ENCODE measurements at places on chromosomes 12 and 14. TPM values are rescaled to one million over a fixed set of nuclear protein-coding genes. Genes with fewer than 3 reads are reported as not detected.

DNA sequence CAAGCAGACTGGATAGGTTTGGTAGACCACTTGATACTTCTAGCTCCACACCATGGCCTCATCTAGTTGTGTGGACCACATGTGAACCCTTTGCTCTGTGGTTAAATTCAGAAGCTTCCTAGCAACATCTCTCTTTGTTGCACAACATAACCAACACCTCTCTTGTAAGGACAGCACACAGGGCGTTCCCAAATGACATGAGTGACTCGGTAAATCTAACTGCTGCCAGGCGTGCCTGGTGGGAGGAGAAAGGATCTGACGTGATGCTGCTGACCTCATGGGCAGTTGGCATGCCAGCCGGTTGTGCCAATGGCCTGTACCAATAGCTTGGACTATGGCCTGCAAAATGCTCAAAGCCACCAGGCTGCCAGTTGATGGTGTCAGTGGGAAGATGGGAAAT, 93.8 kb downstream of the CPSF2 start:
- H3K4me3 ChIP-seq: no peak overlapping the region
- no peaks in the 10 kb centered on the region for H3K36me3 ChIP-seq
- H3K27ac ChIP-seq: no peak overlapping the region

DNA sequence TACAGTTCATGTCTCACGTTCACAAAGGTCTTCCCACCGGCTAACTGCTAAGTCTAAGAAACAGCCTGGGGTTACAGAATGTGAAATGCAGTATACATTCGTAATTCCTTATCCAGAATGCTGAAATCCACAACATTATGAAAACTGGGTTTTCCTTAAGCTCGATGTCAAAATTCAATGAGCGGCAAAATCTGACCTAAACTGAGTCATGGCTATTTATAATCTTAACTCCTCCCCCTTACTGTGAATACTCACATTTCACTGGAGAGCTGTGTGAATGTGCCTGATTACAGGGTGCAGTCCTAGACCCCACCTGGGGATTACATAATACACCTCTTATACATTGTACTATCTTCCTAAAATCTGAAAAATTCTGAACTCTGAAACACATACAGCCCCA, 35.3 kb downstream of the STX2 start:
- H3K27me3 ChIP-seq: no peaks in the 10 kb centered on the region
- no peak overlapping the region for H3K4me3 ChIP-seq
- peaks cover 87% of the 10 kb centered on the region for H3K36me3 ChIP-seq

- H3K4me1 ChIP-seq: no peaks in the 10 kb centered on the region
- H3K36me3 ChIP-seq: no peaks in the 10 kb centered on the region
- H3K27me3 ChIP-seq: no peaks in the 10 kb centered on the region
- DNase-seq: no peak
These were observed 244.7 kb downstream of the MSRB3 start for GRCh38 chr12:65522956-65523860.

- no peak for DNase-seq
- no peak overlapping the region for H3K4me3 ChIP-seq
- no peaks in the 10 kb centered on the region for H3K36me3 ChIP-seq
- H3K4me1 ChIP-seq: no peaks in the 10 kb centered on the region
These were observed 172.8 kb downstream of the KTN1 start for GRCh38 chr14:55752580-55753390.

DNA sequence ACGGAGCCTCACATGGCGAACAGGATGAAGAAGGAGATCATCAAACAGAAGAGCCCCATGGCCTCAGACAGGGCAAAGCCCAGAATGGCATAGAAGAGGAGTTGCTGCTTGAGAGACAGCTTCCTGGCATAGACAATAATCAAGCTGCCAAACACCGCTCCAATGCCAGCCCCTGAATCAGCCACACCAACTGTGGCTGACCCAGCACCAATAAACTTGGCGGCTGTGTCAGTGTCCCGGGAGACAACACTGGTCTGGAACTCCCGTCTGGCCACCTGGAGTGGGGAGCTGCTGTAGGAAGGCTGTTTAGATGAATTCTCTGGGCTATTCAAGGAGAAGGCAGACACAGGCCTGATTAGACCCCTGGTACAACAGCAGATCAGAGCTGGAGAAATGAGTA, 100.1 kb downstream of the HEATR5A start:
- H3K36me3 ChIP-seq: peaks cover 21% of the 10 kb centered on the region
- H3K27ac ChIP-seq: no peak overlapping the region
- DNase-seq: no peak
- no peaks in the 10 kb centered on the region for H3K27me3 ChIP-seq
- H3K4me3 ChIP-seq: no peak overlapping the region
- no peaks in the 10 kb centered on the region for H3K4me1 ChIP-seq

- no peak for DNase-seq
- no peak overlapping the region for H3K4me3 ChIP-seq
- no peak overlapping the region for H3K27ac ChIP-seq
- H3K4me1 ChIP-seq: no peaks in the 10 kb centered on the region
- no peaks in the 10 kb centered on the region for H3K36me3 ChIP-seq
- no peaks in the 10 kb centered on the region for H3K27me3 ChIP-seq
These were observed 130.7 kb downstream of the OTOGL start for GRCh38 chr12:80230068-80230467.

DNA sequence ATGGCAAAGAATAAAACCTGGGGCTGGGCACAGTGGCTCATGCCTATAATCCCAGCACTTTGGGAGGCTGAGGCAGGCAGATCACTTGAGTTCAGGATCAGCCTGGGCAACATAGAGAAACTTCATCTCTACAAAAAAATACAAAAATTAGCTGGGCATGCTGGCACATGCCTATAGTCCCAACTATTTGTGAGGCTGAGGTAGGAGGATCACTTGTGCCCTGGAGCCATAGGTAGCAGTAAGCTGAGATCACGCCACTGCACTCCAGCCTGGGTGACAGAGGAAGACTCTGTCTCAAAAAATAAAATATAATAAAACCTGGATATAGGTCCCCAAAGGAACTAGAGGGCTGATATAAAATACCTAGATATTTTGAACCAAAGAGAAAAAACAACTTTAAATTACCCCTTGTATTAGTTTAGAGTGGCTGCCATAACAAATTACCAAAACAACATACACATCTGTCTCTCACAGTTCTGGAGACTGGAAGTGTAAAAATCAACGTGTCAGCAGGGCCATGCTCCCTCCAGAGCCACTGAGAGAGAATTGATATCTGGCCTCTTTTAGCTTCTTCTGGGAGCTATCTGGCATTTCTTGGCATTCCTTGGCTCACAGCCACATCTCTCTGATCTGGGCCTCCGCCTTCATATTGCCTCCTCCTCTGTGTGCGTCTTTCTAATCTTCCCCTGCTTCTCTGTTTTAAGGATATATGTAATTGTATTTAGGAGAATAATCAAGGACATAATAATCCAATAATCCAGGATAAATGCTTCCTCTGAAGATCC, 47.9 kb upstream of the ATF7IP start:
- H3K4me3 ChIP-seq: no peak overlapping the region
- H3K27me3 ChIP-seq: no peaks in the 10 kb centered on the region
- no peak overlapping the region for H3K27ac ChIP-seq
- H3K4me1 ChIP-seq: no peaks in the 10 kb centered on the region
- H3K36me3 ChIP-seq: no peaks in the 10 kb centered on the region

- no peaks in the 10 kb centered on the region for H3K4me1 ChIP-seq
- DNase-seq: no peak
- H3K4me3 ChIP-seq: no peak overlapping the region
- no peak overlapping the region for H3K27ac ChIP-seq
- H3K27me3 ChIP-seq: no peaks in the 10 kb centered on the region
These were observed 43.3 kb downstream of the ADCK1 start for GRCh38 chr14:77843195-77843594.

DNA sequence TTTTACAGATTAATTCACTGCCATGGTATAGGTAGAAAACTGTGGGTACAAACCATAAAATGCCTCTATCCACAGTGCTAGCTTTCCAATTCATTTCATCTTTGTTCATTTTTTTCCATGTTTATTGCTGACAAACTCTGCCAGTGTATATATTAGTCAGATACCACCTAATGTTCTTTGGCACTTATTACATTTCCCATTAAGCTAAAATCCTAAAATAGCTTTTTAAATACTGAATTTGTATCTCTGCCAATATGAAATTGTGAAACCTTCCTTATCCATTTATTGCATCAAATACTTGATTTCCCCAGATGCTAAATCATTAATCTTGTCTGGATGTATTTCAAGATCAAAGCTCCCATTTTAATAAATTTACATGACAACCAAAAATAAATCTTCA, 150.1 kb upstream of the FSCB start:
- no peaks in the 10 kb centered on the region for H3K36me3 ChIP-seq
- H3K27ac ChIP-seq: no peak overlapping the region
- no peaks in the 10 kb centered on the region for H3K4me1 ChIP-seq

- H3K4me1 ChIP-seq: no peaks in the 10 kb centered on the region
- DNase-seq: no peak
- no peak overlapping the region for H3K27ac ChIP-seq
- H3K36me3 ChIP-seq: peaks cover 58% of the 10 kb centered on the region
These were observed 24.0 kb downstream of the DHX37 start for GRCh38 chr12:124964836-124965462.

GRCh38 chr12:125185740-125186470, 120.7 kb downstream of the AACS start:
- H3K4me1 ChIP-seq: peaks cover 31% of the 10 kb centered on the region
- peak within 1 kb of the TSS; percentile 49 for H3K4me3 ChIP-seq
- peaks cover 15% of the 10 kb centered on the region for H3K27me3 ChIP-seq
- no peaks in the 10 kb centered on the region for H3K36me3 ChIP-seq
- no peak within 1 kb of the TSS for H3K27ac ChIP-seq
- no peak for DNase-seq

The HHIPL1 gene
- total RNA-seq: 1.8 TPM

The SDSL gene
- 5.5 TPM for total RNA-seq

The PTPRB gene
- total RNA-seq: 26.1 TPM

The PIK3C2G gene
- not detected for total RNA-seq

The RPS6KL1 gene
- total RNA-seq: 10.3 TPM
